ENCODE measurements at places on chromosomes 1 and 21. TPM values are rescaled to one million over a fixed set of nuclear protein-coding genes. Genes with fewer than 3 reads are reported as not detected.

A3GALT2 gene
- total RNA-seq: not detected

GJA4 gene
- total RNA-seq: not detected

AADACL4 gene
- total RNA-seq: not detected

PADI3 gene
- 0.05 TPM for total RNA-seq

ZBTB21 gene
- 9.0 TPM for total RNA-seq

WNT2B gene
- 33.5 TPM for total RNA-seq

LAPTM5 gene
- 0.17 TPM for total RNA-seq

C8A gene
- not detected for total RNA-seq

CLK2 gene
- total RNA-seq: 12.0 TPM

HAPLN2 gene
- not detected for total RNA-seq

CACNA1S gene
- total RNA-seq: not detected

SIM2 gene
- total RNA-seq: 4.0 TPM

F3 gene
- 118 TPM for total RNA-seq

IL10 gene
- not detected for total RNA-seq

OR2L5 gene
- 0.05 TPM for total RNA-seq

PAPPA2 gene
- total RNA-seq: 0.52 TPM

CFAP74 gene
- not detected for total RNA-seq

TMOD4 gene
- total RNA-seq: not detected
